ENCODE measurements at places on chromosomes 16 and 17.

GRCh38 chr16:78579020-78579419 lies 479.6 kb downstream of the WWOX start:
- no peak for DNase-seq

- DNase-seq = no peak
Measured at GRCh38 chr17:80283116-80283852, 22.6 kb downstream of the RNF213 start.

DNA sequence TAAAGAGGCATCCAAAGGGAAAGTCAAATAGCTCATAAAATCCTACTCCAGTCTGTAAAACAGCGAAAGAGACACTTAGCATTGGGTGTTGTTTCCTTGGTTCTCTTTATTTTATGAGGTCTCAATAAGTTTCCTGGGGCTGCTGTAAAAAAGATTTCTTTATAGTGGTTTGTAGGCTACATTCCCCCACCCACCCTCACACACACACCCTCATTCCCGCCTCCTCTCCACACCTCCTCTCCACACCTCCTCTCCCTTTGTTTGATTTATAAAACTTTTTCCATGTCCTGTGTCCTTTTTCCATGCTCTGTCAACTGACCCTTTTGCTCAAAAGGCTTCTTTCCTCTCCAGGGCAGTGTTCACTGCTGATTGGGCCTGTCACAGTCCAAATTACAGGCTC lies 178.9 kb upstream of the SOX9 start:
- no peak for DNase-seq

DNA sequence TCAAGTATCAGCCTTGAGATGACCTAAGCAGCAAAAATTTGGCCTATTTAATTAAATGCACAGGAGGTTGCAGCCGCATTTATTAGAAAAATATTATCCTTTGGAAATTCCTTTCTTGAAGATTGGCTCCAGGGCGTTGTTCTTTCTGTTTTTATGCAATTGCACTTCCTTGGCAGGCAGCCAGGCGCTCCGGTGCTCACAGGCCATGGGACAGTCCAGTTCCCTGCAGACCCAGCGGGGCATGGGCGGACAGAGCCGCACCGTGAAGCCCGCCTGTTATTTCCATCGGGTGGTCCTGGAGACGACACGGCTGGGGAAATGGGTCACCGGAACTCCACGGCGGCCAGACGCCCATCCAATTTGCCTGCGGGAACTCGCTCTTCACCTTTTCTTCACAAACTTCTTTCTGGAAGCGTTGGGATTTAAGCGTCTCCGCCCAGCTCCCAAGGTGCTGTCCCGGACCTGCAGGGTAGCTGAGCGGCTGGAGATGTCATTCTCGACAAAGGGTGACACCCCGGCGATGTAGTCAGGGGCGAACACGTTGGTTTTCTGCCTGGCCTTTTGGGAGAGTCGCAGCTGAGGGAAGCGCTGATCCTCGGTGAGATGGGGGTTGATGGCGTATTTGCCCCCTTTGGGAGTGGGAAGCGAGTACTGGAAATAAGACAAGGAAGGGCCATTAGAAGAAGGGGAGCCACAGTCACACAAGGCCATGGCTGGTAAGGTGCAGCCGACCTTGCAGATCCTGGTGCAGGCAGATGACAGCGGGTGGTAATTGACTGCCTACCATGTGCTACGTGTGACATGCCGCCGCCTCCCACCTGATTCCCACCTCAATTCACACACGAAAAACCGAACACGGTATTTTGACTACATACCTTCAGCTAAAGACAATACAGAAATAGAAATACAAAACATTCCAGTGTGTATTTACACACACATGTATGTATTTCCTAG lies 12.5 kb downstream of the NOB1 start:
- DNase-seq = no peak

DNA sequence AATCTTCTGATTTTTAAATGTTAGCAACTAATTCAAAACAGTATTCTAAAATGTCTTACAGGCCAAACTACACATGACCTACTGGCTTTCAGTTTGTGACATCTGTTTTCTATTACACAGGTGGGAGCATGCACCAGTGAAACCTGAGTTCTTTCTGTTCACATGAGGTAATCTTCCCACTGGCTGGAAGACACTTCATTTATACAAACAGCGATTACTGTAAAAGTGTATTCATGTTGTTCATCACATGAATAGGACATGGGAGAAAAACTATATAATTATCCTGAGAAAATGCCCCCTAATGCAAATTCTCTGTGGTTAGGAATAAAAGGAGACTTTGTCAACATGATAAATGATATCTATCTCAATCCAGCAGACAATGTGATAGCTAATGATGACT lies 11.1 kb upstream of the PIK3R5 start:
- DNase-seq = peak; percentile 86

DNA sequence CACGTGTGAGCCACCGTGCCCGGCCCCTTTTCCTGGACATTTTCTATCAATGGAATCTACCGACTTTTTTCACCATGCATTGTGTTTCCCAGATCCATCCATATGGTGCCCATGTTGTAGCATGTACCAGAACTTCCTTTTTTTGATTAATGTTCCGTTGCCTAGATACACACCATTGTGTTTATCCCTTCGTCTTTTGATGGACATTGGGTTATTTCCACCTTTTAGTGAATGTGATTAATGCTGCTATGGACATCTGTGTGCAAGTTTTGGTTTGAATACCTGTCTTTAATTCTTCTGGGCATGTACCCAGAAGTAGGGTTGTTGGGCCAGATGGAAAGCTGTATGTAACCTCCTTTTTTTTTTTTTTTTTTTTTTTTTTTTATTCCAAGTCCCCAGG lies 79.8 kb downstream of the NT5M start:
- DNase-seq = no peak

DNA sequence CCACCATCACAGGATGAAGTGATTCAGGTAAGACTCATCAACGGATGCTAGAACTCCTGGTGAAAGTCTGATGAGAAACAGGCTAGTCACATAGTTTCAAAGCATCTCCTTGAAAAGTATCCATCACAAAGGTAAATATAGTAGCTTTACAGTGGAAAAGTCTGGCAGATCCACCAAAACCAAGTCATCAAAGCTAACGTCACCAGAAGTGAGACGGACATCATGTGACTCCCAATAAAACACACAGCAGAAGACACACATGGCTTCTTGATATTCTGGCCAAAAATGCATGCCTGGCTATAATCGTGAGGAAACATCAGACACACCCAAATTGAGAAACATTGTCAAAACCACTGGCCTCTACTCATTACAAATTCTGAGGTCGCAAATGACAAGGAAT lies 17.9 kb upstream of the TRPV3 start:
- no peak for DNase-seq

DNA sequence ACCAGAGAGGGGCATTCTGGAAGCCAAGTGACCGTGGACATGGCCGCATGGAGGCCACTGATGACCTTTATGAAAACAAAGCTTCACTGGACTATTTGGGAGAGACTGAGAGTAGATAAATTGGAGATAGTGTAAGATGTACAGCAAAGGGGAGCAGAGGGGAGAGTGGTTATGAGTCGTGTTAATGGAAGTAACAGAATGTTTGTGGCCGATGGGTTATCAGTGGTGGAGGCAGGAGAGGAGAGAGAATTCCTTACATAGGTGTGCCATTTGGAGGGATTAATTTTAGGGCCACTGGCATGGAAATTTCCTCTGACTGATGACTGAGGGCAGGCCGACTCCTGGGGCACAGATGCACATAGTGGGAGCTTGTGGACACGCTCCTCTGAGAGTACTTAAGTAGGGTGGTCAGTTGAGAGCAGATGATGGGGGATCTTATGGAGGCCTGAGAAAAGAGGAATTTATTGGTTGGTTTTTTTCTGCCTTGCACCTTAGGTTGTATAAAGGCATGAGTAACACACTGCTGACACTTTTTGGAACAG lies 19.2 kb downstream of the PRPSAP2 start:
- DNase-seq = no peak

- no peak for DNase-seq
Measured at GRCh38 chr17:57627591-57627990, 117.5 kb downstream of the CCDC182 start.

- no peak for DNase-seq
Measured at GRCh38 chr17:33816036-33816435, 439.0 kb upstream of the CCL2 start.

GRCh38 chr17:64698725-64699124 lies 36.6 kb upstream of the SMURF2 start:
- no peak for DNase-seq

DNA sequence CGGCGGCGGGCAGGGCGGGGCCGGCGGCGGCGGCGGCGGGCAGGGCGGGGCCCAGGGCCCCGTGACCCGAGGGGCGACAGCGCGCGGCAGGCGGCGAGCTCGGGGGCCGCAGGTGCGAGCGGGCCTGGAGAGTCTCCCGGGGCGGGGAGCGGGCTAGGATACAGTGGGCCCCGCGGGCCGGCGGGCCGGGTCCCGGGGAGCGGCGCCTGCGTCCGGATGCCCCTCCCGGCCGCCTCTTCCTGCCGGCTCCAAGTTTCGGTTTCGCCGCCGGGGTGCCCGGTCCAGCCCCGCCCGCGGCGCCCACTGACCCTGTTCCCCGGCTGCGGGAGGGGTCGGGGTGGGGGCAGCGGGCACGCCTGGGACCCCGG lies at the start of gene RNF213:
RNF213 (plus strand) TSS at position 62 of the 368 bp plus-strand sequence. CDS start 2,830 bp downstream, outside the sequence.
- peak; percentile 63 for DNase-seq

DNA sequence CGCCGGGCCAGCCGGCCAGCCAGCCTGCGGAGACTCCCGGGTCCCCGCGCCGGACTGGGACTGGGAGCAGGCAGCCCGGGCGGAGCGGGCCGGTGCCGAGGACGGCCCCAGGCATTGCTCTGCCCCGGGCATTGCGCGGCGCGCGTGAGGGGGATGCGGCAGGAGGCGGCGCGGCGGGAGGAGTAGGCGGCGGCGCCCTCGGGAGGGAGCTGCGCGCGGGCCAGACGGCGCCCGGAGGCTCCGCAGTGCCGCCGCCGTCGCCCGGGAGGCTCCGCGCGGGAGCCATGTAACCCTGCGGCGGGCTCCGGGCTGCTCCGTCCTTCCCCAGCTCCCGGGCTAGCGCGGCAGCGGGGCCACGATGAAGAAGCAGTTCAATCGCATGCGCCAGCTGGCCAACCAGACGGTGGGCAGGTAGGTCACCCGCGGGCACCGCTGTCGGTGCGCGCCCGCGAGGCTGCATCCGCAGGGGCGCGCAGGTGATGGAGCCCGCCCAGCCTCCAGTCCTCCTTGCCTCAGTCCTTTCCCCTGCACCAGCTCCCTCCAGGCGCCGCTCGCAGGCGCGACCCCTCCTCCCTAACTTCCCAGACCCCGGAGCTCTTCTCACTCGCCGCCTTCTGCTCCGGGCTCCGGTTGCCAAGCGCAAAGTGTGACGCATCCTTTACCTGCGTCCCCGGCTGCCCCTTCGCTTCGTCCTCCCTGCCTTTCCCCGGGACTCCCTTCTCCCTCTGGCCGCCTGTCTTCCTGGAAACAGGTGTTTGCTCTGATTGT lies at the start of gene ARHGAP44:
ARHGAP44 (plus strand) TSS at position 18 of the 768 bp plus-strand sequence; CDS start at position 359, 341 bp downstream.
- DNase-seq = no peak

Data from NCI-H1417 (cell line).